ENCODE measurements at places on chromosomes 7 and 10.

- DNase-seq = no peak
Measured at GRCh38 chr10:13485623-13486022, 43.2 kb downstream of the BEND7 start.

- DNase-seq = no peak
Measured at GRCh38 chr7:27183682-27184336, 1.2 kb downstream of the HOXA11 start.

GRCh38 chr10:101284101-101284743 lies 55.0 kb upstream of the LBX1 start:
- no peak for DNase-seq

DNA sequence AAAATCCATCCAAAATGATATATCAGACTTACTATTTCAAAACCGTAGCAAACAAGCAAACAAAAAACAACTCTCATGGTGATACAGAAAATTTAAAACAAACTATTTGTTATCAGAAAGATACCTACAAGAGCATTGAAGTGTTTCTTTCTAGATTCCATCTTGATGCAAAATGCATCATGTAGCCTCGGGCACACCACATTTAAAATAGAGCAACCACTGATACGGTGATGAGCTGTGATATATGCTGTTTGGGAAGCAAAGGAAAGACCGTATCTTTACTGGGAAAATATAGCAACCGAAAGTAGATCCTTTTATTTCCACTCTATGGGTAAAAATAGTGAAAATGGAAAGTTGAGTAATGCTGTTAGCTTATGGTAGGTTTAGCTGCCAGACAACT lies 892.0 kb downstream of the GATA3 start:
- DNase-seq = no peak

DNA sequence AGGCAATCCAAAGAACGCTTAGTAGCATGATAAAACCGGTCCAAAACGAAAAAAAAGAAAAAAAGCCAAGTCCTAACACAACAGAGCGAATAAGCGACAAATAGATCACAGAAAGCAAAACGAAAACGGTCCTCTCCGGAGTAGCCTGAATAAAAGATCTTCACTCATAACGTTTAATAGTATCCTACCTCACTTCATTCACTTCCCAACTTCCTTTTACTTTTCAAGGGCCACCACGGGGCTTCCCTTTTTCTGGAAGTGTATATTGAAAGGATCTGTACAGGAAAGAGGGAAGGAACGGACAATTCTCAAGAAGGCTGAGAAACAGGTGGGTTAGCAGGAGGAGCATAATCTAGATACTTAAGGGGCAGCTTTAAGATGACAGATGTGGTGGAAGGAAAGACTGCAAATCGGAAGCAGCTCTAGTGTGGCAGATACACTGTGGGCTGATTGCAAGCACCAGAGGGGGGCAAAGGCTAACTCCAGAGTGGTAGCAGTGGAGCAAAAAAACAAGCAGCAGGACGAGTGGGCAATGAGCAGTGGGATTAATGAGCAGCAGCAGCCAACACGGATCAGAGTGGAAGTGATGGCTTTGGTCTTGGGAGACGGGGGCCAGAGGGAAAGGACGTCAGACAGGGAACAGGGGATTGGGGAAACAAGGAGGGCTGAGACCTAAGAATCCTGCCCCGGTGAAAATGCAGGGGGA lies 866 bp downstream of the CNOT4 start:
- DNase-seq = peak; percentile 6

DNA sequence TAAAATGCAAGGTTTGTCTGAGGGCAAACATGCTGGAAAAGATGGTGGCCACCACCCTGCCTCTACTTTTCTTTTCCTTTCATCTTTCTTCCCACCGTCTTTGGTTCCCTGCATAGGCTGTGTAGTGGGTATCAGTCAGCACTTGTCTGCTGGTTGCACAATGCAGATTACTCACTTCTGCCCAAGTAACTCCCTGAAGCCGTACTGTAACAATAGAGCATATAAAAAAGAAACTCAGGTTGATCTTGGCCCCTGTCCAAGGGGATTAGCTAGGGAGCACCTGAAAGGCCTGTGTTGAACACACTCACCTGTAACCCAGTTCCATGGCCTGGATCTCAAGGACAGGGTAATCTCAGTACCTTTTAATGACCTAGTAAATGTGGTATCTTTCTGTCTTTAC lies 533.0 kb upstream of the GALNT17 start:
- no peak for DNase-seq

- no peak for DNase-seq
Measured at GRCh38 chr10:86958901-86959736, 720 bp downstream of the SNCG start.

GRCh38 chr10:22505911-22506685 lies 160.8 kb downstream of the SPAG6 start:
- DNase-seq = peak; percentile 74

- no peak for DNase-seq
Measured at GRCh38 chr7:1537535-1538412, 7.3 kb downstream of the MAFK start.

- DNase-seq = no peak
Measured at GRCh38 chr10:30111340-30112022, 52.1 kb upstream of the JCAD start.

DNA sequence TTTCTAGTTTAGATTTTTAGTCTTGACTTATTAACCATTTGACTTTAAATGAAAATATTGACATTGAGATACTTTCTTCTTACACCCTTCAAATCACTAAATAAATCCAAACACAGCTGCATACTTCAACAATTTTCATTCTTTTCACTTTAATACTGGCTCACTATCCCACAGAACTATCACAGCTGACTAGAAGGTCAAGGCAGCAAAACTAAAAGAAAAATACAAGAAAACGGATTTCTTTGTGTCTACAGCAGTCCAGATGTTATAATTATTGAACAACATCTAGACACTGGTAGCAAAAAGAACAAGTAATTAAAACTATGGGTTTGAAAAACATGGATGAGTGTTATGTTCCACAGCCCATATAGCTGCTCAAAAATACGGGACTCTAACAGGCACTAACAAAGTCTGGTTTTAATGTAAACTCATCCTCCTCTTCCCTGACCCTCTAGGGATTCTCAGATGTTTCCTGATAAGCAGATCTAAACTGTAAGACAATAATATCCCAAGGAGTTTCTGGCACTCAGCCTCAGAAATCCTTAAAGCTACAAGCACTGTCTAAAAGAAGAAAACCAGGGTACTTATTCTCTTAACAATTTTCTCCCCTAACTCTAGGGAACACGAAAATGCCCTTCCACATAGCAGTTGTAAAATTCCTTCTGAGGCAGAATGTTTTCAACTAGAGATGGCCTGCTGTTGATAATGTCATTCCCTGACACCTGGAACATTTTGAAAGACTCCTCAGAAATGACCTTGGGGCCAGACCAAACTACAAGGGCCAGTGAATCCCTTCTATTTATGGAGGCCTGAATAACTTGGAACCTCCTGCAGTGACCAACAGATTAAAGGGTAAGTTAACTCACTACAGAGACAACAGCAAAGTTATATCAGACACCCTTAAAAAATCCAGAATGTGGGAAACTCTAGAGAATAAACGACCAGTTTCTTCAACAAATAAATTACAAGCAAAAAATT lies 12.8 kb downstream of the DNMBP start:
- no peak for DNase-seq

GRCh38 chr7:12638851-12639456 lies 48.5 kb upstream of the ARL4A start:
- DNase-seq = no peak

GRCh38 chr10:91944880-91945630 lies 21.5 kb downstream of the BTAF1 start:
- no peak for DNase-seq

GRCh38 chr10:119521443-119522204 lies 20.9 kb downstream of the RGS10 start:
- DNase-seq = no peak

DNA sequence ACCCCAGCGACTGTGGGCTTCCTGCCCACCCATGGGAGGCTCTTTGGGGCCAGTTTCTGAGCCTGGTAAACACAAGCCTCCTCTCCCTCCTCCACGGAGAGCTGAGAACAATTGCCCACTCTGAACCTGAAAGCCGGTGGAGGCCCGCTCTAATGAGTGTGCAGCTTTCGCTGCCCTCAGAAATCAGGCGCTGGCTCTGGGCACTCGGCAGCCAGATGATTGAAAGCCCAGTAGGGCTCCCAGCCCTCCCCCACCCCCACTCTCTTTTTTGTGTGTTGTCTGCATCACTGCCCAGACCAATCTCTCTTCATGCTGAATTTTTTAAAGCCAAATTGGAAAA lies 438.9 kb downstream of the RPS24 start:
- DNase-seq = no peak

DNA sequence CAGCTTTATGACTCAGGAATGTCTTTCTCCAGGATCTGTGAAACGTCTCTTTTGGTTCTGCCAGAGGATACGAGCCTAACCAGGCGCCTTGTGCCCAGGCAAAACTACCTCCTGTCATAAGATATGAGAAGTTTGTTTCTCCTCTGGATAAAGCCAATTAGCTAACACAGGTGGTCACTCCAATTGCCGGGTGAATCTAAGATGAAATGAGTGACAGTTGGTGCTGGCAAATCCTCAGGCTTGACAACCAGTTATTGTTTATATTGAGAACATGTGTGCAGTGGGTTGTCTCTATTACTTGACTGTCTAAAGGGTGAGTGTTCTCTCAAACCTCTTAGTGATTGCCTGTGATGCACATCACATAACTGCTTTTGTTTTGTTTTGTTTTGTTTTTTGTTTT lies 449.1 kb downstream of the XPNPEP1 start:
- DNase-seq = no peak

DNA sequence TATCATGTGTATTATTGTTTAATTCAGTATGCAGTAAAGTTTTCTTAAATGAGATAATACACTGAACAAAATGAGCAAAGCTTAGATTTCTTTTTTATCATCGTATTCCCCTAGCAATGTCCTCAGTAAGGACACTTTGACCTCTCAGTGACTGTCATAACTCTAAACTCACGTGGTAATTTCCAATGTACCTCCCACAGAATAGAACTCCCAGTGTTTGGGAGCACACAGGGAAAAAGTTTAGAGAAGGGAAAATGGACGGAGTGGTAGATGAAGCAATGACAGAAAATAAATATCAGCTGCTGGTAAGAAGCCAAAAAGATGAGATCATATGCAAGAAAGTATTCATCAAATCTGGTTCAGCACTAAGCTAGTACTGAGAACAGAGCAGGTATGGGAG lies 758.6 kb upstream of the KCND2 start:
- DNase-seq = no peak

DNA sequence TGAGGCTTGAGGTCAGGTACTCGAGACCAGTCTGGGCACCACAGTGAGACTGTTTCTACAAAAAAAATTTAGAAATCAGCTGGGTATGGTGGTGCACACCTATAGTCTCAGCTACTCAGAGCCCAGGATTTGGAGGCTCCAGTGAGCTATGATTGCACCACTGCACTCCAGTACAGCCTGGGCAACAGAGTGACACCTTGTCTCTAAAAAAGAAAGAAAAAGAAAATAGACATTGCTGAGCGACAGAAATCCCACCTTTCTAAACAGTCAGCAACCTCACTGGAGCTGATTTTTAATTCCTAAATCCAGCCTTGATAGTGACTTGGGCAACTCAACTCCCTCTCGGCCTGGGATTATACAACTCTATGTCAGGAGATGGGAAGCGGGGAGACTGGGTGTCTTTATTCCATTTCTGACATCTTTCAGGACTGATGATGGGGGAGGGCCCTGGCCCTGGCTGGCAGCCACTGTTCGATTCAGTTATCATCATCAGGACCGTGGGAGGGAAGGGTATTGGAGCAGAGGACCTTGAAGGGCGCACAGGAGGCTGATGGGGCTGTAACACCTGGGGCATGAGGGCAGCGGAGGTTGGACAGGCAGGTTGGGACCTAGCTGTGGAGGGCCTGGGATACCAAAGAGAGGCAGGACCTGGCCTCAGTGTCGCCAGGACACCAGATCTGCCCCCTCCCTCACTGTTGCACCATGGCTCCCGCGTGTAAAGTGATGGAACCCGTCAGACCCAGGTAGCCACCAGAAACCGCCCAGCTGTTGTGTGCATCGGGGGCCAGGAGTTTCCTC lies 14.7 kb downstream of the HSPB1 start:
- DNase-seq = no peak

DNA sequence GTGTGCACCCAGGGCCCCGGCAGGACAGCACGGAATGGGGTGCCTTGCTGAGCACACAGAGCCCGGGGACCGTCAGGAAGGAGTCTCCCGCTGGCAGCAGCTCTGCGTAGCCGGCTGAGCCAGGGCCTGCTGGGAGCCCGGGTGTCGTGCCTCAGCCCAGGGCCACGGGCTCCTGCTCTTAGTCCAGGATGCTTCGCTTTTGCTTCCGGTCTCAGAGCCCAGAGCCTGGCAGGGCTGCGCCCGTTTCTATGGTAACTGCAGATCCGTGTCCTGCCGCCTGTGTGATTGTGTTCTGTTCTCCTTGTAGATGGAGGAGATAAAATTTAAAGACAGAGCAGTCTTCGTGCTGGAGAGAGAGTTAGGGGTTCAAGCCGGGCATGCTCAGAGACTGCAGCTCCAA lies 53.7 kb upstream of the DPYSL4 start:
- DNase-seq = no peak

- DNase-seq = no peak
Measured at GRCh38 chr7:90212149-90212495, 582 bp downstream of the STEAP2 start.

GRCh38 chr10:112448888-112449287 lies 1.9 kb downstream of the VTI1A start:
- DNase-seq = no peak

DNA sequence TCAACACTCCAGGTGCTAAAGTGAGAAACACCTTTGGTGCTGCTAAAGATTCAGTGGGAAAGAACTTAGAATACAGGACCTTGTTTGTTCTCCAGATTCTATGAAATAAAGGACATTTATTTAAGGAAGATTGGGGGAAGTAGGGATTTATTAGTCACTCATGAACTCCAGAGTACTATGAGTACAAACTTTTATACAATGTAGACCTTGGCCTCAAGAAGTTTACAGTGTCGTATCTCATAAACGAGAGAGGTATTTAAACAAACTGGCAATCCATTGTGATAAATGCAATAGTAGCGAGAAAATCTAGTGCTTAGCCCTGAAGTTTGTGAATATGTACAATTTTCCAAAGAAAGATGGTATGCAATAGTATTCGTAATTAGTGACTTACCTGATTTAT lies 59.1 kb downstream of the TES start:
- no peak for DNase-seq

DNA sequence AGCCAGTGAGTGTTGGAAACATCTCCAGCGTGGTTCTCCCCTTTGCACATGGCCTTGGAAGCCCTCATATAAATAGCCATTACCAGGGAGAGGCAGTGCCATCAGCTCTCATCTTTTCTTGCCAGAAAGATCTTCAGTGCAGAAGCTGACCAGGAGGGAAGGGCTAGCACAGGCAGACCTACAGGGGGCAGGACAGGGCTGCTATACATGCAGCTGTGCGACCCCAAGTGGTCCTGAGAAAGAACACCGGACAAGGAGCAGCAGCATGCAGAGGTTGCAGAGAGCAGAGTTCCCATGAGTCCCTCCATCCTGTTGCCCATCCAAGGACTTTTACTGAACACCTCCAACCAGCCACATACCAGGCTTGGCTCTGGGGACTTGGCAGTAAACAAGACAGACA lies 17.1 kb downstream of the GRID1 start:
- no peak for DNase-seq

GRCh38 chr10:113000876-113001598 lies 51.0 kb downstream of the TCF7L2 start:
- DNase-seq = no peak
